Spinal cord (tissue), 10 donors: ENCODE measurements at places on chromosomes 11 and 22.

- no peak for DNase-seq
These were observed 8.8 kb downstream of the ZW10 start for GRCh38 chr11:113764527-113765219.

- DNase-seq, result no peak
These were observed 8.6 kb downstream of the MOB2 start for GRCh38 chr11:1478011-1478410.

DNA sequence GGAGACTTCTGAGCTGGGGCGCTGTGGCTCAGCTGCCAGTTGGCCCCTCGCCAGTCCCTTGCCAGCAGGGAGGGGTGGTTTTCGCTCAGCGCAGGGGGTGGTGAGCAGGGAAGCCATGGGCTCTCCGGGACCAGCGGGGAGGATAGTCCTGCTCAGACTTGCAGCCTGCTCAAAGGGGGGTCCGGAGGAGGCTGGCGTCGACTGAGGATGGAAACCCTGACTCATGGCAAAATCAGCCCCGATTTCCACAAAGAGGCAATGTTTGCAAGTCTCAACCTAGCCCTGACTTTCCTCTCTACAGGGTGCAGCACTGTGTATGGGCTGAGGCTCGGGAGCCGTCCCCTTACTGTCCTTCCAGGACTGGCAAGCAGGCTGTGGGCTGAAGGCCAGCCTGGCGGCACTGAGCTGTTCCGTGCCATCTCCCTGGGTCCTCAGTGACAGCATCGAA is 35.1 kb downstream of the FBLN1 start:
- DNase-seq, result no peak

DNA sequence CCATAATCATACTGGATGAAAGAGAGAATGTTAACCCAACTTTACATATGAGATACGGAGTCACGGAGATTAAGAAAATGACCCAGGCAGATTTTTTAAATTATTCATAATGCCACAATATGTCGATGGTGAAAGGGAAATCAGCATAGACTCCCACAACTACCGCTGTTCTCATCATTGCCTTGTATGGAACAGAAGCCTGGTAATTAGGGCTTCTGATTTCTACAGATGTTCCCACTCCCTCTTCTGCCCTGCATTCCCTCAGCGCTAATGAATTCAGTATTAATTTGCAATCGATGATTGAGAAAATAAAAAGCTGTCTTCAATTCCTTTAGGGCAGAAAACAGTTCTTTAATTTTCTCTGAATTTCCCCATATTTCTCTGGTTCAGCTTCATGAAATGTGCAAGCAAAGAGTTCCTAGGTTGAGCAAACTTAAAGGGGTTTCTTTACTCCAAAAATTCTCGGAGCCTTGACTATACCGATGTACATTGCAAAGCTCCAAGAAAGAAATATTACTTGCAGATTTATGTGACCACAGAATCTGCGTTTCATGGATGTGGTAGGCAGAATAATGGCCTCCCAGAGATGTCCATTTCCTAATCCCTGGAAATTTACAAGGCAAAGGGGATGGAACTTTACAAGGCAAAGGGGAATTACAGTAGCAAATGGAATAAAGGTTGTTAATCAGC is 134.9 kb upstream of the ZC3H12C start:
- no peak for DNase-seq

DNA sequence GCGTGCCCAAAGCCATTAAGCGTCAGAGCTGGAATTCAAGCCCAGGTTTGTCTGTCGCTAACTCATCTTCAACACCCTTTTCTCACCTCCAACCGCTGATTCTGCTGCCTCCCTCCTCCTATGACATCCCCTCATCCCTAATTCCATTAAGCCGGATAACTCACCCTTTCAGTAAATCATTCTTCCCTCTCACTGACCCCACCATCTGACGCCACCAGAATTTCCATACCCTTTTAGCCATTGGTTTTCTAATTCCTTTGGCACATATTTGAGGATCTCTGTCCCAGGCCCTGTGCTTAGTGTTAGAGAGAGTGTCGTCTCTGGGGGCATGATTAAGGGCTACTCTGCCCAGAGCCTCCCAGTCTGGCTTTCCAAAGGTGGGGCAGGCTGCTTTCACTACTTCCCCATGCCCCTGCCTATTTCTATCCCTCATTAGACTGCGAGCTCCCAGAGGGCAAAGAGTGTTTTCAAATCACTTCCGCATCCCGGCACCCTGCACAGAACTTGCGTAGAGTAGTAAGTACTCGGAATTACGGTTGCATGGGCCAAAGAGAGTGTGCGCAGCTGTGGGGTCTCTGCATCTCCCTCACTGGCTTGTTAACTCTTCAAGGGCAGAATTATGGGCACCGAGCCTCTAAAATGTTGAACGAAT is 3.9 kb downstream of the KLHL35 start:
- no peak for DNase-seq
